ENCODE measurements at places on chromosomes 12 and 14.

GRCh38 chr14:83151571-83151970 is 1617.9 kb upstream of the SEL1L start:
- peak; percentile 56 for DNase-seq

DNA sequence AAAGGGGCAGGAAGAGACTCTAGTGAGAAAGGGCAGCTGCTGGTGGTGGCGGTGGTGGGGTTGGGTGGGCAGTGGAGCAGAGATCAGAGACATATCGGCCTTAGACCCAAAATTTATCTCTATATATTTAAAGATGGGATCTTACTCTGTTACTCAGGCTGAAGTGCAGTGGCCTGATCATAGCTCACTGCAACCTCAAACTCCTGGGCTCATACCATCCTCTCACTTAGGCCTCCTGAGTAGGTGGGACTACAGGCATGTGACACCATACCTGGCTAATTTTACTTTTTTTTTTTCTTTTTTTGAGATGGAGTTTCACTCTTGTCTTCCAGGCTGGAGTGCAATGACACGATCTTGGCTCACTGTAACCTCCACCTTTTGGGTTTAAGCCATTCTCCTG is 18.6 kb upstream of the ITGA5 start:
- DNase-seq = no peak

DNA sequence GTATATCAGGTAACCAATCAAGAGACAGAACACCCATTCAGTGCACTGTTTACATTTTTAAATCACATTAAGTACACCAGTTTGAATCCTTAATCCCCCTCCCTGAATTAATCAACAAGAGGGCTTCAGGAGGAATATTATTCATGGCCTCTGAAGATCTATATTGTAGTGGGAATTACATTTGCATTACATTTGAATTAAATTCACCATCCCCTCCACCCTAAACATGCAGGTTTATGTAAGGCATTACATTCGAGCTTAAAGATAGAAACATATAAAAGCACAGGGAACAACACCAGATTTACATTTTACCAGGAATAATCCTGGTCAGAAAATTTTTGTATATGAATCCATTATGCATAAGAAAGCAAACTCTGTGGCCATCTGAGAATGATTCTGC is 197.8 kb upstream of the KITLG start:
- no peak for DNase-seq

DNA sequence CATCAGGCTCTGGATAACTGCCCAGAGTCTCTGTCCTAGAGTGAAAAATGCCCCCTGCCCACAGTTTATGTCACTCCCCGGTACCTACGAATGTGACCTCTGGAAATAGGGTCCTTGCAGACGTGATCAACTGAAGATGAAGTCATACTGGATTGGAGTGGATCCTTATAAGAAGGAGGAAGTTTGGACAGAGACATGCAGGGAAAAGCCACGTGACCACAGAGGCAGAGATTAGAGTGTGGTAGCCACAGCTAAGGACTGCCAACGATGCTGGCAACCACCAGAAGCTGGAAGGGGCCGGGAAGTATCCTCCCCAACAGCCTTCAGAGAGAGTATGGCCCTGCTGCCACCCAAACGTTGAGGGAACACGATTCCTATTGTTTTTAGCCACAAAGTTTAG is 101.2 kb upstream of the NCOR2 start:
- no peak for DNase-seq

DNA sequence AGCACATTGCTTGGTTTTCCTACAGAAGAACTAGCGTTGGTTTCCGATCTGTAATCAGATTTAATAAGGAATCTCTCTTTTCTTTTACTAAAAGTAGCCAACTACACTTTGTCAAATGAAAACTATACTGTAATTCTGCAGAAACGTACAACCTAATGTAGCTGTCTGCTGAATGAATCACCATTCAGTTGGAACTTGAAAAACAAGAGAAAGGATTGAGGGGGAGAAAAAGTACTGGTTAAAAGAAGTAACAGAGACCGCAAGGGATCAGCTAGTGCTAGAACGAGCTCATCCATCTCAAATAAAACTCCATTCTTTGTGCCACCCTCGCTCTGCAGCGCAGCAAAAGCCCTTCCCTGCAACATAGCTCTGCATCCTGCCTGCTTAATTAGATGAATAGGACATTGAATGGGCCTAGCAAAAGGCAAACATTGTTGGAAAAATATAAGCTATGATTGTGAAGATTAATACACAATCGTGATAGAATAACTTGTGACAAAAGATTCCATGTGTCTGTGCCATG is 2.6 kb downstream of the GARIN2 start:
- DNase-seq = no peak

- DNase-seq = no peak
Measured at GRCh38 chr14:71198687-71199086, 291.4 kb downstream of the PCNX1 start.

GRCh38 chr14:28468191-28469151 is 298.1 kb upstream of the FOXG1 start:
- DNase-seq = no peak

DNA sequence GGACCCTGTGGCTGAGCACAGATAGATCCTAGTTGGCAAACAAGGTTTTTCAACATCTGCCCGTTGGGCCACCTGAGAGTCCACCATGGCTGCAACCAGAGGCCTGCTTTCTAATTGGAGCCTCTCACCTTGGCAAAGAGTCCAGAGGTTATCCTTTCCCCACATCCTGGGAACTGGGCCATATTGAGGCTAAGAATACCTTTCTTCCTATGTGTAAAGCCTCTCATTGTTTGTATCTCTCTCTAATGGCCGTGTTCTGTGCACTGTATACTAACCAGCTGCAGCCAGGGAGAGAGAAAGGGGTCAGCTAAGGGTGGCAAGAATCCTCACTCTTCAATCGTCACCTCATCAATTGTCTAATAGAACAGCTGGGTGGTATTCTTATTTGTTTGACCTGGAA is 79.1 kb upstream of the ST8SIA1 start:
- DNase-seq = no peak

DNA sequence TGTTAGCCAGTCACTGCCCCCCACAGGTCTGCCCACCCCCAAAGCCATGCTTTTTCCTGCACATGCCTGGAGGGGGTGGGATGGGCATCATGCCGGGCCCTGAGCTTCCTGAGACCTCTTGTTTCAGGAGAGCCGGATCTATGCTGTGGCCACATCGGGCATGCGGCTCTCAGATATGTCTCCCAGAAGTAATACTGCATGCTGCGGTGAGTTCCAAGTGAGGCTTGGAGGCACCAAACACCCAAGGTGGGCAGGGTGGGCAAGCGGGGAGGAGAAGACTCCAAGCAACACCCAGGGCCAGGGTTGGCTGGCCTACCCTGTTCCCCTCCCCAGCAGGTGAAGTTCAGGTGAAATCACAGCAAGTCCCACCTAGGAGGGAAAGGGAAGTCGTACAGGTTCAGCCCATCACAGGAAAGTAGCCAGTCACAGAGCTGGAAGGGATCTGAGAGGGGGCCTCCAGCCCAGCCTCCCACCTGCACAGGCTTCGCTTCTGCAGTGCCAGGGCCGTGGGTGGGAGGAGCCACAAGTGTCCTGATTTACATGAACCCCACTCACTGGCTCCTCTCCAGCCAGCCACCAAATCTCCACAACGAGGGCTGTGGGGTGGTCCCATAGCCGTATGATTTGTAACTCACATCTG is 30.9 kb downstream of the PIGH start:
- no peak for DNase-seq

DNA sequence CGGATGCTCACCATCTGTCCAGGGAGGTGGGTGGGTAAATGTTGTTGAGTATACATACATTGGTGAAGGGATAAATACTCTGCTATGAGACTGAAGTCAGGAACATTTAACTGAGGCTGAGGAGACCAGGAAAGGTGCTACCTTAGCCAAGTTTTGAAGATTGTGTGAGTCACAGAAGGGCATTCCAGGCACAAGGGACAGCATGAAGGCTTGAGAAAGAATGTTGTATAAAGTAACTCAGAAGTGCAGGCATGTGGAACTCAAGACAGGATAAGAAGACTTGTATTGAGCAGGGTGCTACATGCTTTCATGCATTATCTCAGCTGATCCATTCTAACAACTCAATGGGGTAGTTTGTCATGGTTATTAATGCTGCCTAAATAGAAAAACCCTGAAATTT is 112.7 kb downstream of the IPO8 start:
- DNase-seq = no peak

DNA sequence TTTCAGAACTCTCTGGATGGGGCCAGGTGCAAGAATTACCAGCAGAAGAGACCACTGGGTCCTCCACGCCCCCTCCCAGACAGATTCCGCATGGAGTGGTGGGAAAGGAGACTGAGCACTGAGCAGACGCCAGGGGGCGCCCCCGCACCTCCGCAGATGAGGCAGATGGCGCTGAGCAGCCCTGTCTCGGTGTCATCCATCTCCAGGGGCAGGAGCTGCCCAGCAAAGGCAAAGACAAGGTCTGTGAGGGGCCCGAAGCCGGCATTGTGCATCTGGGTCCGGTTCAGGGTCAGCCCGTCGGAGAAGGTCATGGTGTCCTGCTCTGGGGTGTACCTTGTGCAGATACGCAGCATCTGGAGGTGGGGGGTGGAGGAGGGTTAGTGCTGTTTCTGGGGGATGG is 6.3 kb upstream of the ITGB7 start:
- peak; percentile 57 for DNase-seq

- DNase-seq = no peak
Measured at GRCh38 chr12:25287610-25288009, 36.9 kb upstream of the KRAS start.

DNA sequence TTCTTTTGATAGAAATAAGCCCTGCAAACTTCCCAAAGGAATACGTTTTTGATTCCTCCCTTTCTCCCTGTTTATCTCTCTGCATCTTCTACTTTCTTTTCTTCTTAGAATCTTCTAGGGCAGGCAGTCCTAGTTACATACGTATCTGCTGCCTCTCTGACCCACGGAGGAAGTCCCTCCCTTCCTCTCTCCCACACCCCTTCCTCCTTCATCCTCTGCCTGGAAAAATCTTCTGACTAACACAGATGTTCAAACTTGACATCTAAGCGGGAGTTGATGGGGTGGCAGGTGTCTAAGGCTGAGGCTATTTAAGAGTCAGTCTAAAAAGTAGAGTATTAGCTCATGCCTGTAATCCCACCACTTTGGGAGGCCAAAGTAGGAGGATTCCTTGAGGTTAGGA is 88.6 kb downstream of the MAP1LC3B2 start:
- no peak for DNase-seq
